ENCODE measurements at places on chromosomes 12 and 14. TPM values are rescaled to one million over a fixed set of nuclear protein-coding genes. Genes with fewer than 3 reads are reported as not detected.

Gene CPM
- 241 TPM for polyA plus RNA-seq

Gene EDDM3A
- polyA plus RNA-seq, result not detected

Gene SOCS2
- 27.0 TPM for polyA plus RNA-seq

Gene BDKRB1
- polyA plus RNA-seq, result 0.21 TPM

Gene ADGRD1
- 28.0 TPM for polyA plus RNA-seq

DNA sequence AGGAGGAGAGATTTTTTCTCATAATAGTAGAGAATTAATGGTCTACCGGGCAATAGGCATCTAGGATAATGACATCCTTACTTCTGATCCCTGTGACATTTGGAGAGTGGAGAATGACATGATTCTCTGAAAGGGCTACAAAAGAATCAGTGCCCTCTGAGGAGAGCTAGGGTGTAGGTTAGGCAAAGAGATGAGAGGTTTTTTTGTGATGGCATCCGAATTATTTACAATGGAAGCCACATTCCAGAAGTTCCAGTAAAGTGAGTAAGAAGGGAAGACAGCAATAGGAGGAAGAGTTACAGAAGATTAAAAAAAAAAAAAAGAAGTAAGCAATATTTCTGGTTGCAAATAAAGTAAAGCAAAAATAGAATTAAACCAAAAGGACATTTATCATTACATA is 478.0 kb downstream of the RMST start:
- no peak for DNase-seq

GRCh38 chr14:61695695-61696527 is 598 bp downstream of the HIF1A start:
- peak; percentile 65 for DNase-seq

GRCh38 chr12:125267114-125267513 is 201.9 kb downstream of the AACS start:
- no peak for DNase-seq
